ENCODE measurements at places on chromosomes 3 and 15. TPM values are rescaled to one million over a fixed set of nuclear protein-coding genes. Genes with fewer than 3 reads are reported as not detected.

The ARNT2 gene
- 0.32 TPM for polyA plus RNA-seq

The ESYT3 gene
- 0.07 TPM for polyA plus RNA-seq

The POPDC2 gene
- polyA plus RNA-seq = 0.16 TPM

The GP5 gene
- polyA plus RNA-seq = 0.15 TPM

The GUCA1C gene
- not detected for polyA plus RNA-seq
